ENCODE measurements at places on chromosomes 1 and 21.
A peak's percentile ranks its signal among the peaks of the same experiment; 100 is the strongest.

DNA sequence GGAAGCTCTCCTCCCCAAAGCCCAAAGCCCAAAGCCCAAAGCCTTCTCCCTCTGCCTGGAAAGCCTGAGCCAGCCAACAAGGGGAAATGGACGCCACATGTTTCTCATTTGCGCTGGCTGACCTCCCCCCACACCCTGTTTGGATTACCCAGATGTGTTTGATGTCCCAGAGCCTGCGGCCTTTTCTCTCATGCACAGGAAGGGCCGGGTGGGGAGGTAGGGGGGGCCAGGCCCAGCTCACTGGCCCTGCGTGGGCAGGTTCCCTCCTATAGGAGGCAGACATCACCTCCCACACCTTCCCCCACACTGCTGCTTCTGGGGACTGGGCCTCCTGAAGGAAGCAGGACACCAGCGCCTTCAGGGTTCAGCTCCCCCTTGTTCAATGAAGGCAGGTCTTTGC, 116.3 kb downstream of the NAV1 start:
- DNase-seq, result no peak

- DNase-seq, result no peak
Observed at GRCh38 chr1:48181669-48182367, 40.7 kb upstream of the SLC5A9 start.

- DNase-seq, result peak; percentile 88
Observed at GRCh38 chr1:209657140-209657879, 5.1 kb upstream of the LAMB3 start.

DNA sequence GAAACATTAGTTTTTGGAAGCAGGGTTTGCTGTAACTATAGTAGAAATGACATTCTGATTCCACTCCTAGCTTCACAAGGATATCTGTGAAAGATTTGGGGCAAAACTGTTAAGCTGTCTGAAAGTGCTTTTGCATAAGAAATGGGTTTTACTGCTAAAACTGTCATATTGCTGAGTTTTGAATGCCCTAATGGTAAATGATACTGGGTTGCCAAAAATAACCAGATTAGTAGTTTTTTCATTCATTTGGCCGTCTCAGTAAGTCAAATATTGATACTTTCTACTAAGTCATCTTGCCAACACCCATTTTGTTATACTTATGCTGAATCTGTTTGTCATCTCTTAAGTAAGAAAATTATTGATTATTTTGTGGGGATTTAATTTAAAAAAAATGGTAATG, 399 bp upstream of the PTPRC start:
- no peak for DNase-seq

GRCh38 chr1:151968058-151968457, 25.6 kb downstream of the S100A10 start:
- peak; percentile 58 for DNase-seq

- no peak for DNase-seq
Observed at GRCh38 chr1:212701910-212702309, 2.3 kb upstream of the BATF3 start.

GRCh38 chr1:9161963-9162362, 33.1 kb upstream of the GPR157 start:
- no peak for DNase-seq

GRCh38 chr1:1162597-1163537, 10.8 kb upstream of the TTLL10 start:
- DNase-seq, result no peak

DNA sequence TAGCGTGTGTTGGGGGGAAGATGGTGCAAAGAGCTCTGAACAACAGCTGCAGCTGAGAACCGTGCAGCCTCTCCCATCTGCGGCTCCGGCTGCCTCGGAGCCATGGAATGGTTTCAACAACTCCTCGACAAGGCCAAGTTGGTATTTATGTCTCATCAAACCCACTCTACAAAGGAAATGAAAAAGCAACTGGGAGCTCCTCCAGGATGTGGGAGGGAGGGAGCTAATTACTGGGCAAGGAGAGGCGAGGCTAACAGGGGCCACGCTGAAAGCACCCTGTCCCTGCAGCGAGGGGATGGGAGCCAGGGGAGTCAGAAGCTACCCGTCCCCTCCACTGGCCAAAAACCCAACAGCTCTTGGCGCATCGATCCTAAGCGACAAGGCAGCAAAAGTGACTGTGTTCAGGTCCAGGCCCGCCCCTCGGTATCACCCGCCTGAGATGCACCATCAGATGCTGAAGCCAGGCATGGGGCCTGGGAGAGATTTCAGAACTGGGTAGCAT, 63.1 kb downstream of the ACOT7 start:
- no peak for DNase-seq

DNA sequence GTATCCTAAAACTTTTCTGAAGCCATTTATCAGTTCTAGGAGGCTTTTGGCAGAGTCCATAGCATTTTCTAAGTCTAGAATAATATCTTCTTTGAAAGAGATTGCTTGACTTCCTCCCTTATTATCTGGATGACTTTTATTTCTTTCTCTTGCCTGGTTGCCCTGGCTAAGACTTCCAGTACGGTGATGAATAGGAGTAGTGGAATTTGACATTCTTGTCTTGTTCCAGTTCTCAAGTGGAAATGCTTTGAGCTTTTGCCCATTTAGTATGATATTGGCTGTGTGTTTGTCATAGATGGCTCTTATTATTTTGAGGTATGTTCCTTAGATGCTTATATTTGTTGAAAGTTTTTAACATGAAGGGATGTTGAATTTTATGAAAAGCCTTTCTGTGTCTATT, 1647.9 kb downstream of the PLA2G4A start:
- no peak for DNase-seq

DNA sequence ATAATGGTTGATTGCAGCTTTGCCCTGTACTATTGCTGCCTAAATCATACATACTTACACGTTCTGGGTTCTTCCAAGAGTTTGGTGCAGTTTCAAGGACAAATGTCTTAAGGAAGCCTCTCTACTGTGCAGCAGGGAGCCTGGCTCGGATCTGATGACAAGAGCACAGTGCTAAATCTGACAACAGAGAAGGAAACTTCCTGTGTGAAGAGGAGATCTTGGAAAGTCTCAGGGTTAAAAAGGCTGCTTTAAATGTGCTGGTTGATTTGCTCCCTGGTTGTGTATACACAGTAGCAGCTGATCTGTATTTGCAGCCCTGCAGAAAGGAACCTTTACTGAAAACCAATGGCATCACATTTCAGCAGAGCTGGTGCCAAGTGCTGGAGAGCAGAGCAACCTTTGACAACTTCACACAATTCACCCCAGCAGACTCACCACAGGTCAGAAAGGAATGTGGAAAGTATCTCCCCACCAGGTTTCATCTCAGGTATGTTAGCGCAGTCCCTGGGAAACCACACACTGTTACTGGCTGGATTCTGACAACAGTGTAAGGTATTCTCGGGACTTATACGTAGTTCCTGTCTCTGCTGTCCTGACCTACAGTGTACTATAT, 355.0 kb upstream of the ESRRG start:
- DNase-seq, result no peak

DNA sequence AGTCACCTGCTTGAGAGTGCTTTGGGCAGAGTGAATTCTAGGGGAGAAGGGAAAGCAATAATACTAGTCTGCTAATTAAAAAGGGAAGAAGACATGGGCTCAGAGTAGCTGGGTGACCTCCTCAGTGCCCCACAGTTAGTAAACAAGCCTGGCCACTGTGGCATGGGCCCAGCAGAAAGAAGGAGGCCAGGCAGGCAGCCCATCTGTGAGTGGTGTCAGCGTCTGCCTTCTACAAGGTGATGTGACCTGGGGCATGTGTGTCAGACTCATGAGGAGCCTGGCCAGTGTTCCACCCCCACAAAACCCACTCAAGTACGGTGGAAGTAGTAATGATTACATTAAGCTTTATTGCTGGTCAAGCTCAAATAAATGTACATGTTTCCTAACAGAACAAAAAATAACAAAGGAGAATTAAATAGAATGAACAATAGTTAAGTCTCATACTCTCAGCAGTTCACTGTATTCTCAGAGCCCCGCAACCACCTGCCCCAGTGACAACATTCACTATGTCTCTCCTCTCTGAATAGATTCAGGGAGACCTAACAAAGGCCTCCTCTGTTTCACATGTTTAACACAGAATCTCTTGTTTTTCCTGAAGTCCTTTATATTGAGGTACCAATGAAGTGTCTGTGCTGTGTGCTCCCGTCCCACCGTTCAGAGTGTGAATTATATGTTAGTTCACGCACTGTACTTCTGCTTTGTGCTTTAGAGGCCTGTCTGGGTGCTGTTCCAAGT, 32.5 kb downstream of the SLC22A15 start:
- DNase-seq, result no peak

DNA sequence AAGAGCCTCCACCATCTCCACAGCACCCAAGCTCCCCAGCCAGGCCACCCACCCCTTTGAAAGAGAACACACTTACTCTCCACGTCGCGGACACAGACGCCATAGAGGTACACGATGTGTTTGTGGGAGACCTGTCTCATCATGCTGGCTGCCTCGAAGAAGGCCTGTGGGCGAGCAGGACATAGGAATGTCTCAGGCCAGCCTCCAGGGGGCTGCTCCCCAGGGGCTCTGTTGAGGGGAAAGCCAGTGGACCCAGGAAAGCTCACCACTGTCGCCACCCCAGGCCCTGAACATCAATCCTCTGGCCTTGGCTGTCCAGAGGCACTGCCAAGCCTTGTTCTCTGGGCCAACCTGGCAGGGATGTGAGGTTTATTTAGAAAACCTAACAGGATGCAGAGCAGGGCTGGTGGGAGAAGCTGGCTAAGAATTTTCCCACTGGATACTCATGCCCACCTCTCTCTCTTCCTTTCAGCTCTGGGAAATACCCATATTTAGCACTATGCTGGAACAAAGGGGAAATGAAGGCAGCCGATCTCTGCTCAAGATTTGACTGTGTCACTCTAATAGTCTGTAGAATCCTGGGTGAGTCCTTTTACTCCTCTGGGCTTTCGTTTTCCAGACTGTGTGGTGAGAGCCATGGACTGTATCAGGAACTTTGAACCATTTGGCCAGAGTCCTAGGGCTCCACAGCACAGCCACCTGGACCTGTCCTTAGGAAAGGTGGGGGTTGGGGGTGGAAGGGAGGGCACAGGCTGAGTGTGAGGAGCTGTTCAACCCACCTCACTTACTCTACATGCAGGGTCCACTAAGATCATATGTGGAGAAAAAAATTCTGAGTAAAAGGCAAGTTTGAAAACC, 101.9 kb downstream of the RAVER2 start:
- no peak for DNase-seq

DNA sequence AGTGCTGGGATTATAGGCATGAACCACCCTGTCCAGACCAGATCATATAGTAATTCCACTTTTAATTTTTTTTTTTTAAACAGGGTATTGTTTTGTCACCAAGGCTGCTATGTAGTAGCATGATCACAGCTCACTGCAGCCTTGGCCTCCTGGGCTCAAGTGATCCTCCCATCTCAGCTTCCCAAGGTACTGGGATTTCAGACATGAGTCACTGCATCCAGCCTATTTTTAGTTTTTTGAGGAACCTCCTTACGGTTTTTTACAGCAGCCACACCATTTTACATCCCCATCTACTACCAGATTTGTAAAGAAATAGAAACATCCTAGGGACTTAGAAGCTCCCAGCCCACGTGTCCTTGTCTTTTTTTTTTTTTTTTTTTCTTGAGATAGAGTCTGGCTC, 24.0 kb downstream of the L1TD1 start:
- DNase-seq, result peak; percentile 26

DNA sequence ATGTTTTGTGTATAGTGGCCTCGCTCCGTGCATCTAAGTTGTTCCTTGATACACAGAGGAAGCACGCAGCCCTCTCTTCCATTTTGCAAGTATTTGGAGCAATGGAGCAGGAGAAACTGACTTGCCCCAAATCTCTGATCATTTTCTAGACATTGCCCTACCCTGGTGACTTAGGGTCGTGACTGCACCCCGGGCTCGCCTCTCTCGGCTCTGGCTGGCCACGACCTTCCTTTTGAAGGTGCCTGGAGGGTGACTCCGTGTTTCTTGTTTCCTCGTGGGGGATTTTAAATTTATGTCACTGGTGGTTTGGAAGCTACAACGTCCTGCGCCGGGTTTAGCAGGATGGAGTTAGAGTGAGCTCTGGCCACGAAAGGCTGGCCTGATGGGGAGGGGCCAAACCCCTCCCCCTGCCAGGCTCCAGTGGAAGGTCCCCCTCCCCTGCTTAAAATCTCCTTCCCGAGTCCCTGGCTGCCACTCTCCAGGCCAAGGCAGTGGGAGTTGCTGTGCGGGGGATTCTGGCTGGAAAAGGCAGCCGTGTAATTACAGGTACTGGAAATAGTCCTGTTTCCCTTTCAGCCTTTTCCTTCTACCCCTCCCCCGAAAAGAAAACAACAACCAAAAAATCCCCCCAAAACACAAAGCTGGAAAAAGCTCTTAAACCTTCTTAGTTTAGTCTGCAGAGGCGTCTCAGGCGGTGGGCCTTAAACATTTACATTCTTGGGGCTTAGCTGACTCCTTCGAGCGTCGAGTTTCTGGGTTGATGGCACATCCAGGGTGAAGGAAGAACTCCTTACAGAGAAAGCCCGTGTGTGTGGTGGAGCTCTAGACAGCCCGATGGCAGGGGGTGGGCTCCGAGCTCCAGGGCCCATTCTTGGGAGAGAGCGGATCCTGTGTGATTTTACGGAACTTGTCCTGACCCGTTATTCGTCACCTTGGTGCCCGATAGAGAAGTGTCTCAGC, 28.1 kb downstream of the SPSB1 start:
- no peak for DNase-seq

DNA sequence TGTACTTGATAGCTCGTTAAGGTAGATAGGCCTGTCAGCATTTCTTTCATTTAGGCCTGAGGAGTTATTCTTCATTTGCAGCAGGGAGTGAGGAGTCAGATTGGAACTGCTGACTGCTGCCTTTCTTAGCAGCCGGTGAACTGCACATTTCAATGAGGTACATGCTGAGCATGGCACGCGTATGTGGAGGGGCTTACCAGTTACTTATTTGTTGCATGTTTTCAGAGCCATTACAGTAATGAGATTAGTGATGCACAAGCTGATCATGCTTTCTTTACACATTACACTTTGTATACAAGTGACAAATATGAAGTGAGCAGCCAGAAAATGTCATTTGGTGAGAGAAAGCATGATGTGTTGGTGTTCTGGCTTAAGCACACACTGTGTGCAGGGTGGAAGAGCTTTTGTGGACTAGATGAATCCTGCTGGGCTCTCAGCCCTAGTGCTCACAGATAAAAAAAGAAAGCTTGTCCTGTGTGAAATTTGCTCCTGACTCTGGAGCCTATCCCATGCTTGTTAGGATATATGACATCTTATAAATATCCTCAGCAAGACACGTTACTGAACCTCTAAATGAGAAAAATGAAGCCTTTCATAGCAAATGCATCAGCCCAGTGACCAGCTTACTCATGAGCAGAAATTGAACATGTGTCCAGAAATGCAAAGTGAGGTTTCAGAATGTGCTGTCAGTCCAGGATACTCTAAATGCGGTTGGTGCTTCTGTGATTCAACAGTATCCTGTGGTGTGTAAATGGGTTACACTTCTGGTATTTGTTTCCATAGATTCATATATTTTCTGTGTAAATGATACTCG, 574.7 kb upstream of the ADGRL2 start:
- DNase-seq, result no peak
